ENCODE measurements at places on chromosomes 2 and 18.
A peak's percentile ranks its signal among the peaks of the same experiment; 100 is the strongest.

- DNase-seq: peak; percentile 27
These were observed at the start of gene REL for GRCh38 chr2:60881047-60881932. Gene REL, plus strand, starts transcription at chr2:60881574. Its CDS starts 267 bp downstream, at chr2:60881841.

- no peak for DNase-seq
These were observed 12.6 kb downstream of the NDUFAF7 start for GRCh38 chr2:37244017-37244416.

DNA sequence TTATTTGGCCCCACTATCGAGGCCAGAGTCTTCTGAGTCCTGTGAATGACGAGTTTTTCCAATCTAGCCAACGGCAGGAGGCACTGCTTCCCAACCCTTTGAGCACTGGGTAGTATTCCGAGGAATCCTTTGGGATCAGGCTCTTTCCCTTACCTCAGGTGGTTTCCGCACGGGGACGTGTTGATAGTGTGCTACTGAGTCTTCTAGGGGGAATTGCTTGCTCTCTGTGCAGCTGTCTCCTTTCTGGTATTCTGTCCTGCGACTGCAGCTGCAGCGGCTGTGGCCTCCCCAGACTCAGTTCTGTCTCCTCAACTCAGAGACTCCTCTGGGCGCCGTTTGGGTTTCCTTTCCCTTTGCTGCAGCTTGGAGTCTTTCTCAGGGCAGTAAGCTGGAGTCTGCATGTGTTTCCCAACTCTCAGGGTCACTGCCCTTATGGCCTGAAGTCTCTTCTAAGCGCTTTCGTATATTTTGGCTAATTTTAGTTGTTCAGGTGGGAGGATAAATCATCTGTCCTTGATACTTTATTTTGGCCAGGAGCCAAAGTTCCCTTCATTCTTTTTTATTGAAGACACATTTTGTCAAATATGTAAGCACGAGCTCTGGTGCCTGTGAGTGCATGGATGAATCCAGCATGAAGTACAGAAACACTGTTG lies 118.4 kb downstream of the MAP4K4 start:
- DNase-seq: no peak

DNA sequence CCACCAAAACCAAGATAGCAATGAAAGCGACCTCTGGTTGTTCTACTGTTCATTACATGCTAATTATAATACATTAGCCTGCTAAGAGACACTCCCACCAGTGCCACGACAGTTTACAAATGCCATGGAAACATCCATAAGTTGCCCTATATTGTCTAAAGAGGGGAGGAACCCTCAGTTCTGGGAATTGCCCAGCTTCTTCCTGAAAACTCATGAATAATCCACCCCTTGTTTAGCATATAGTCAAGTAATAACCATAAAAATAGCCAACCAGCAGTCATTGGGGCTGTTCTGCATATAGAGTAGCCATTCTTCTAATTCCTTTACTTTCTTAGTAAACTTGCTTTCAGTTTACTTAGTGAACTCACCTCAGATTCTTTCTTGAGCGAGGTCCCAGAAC lies 189.8 kb upstream of the SOX11 start:
- DNase-seq: no peak

DNA sequence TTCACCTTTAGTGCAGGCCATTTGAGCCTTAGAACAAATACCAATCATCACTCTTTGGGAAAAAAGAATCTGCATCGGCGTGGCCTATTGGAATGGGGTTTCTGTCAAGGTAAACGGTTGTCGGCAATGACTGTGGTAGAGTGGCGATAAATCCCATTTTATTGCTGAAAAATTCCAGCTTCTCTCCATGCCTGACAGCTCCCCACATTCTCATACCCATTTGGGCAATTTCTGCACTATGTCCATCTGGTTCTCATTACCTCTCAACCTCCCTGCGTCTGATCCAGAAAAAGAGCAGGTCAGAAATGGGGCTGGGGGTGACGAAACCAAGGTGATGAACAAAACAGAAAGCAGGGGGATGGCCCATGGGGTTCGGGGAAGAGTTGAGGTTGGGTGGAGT lies 254.0 kb downstream of the MEIS1 start:
- no peak for DNase-seq

DNA sequence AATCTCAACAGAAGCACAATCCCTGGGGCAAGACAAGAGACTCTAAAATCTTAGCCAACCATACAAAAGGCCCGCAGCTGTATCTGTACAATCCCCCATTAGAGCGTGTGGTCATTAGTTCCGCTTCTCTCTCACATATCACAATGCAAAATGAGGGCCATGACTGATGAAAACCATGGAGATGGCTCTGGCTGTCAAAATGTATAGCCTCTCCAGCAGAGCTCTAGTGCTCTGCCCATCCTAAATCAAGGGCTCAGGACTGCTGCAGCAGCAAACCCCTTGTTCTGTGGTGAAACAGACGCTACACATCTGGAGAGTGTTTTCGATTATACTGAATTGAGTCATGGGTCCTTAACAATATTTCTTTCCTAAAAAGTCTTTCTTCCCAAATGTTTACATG lies 221.0 kb downstream of the PID1 start:
- no peak for DNase-seq

- no peak for DNase-seq
These were observed 27.6 kb upstream of the GTF2A1L start for GRCh38 chr2:48590017-48590416.

DNA sequence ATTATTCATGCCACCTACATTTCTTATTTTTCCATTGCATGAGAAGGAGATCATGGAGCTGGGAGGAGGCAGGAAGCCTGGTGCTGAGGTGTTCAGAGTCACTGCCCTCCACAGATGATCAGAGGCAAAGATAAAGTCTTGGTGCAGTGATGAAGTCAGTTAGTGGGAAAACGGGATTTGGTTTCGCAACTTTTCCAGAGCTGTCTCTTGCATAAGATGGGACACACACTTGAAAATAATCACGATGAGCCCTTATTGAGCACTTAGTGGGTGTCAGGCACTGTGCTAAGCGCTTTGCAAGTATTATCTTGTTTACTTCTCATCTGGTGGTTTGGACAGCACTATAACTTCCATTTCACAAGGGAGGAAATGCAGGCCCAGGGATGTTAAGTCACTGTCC lies 222.1 kb upstream of the SMAD2 start:
- no peak for DNase-seq

DNA sequence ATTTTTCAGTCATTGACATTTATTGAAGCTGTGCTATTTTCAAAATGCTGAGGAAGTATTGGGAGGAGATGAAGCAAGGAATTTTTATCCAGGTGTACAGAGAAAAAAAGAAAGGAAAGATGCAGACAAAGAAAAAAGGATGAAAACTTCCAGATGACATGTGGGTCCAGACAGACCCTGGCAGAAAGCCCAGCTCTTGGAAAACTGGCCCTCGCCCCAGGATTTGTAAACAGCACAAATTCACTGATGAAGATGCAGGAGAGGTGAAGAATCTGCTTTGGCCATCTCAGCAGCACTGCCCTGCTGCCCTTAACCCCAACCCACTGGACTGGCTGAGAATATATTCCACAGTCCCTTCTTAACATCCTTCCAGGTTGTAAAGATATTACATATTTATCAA lies 12.5 kb downstream of the TACR1 start:
- no peak for DNase-seq

DNA sequence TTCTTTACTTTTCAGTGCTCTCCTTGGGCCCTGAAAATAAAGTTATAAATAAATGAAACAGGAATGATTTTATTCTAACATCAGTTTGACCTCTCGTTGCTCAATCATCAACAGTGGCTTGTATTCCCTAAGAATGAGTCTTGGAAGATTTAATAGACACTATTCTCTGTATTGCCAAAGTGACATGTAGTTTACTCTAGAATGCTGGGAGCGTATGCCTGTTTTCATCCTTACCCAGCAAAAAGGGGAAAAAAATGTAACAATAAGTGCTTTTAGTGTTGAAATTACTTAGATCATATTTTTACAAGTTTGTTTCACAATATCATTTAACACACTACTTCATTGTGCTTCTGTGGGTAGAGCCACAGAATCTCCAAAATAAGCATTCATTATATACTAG lies 240.6 kb upstream of the CWC22 start:
- no peak for DNase-seq

DNA sequence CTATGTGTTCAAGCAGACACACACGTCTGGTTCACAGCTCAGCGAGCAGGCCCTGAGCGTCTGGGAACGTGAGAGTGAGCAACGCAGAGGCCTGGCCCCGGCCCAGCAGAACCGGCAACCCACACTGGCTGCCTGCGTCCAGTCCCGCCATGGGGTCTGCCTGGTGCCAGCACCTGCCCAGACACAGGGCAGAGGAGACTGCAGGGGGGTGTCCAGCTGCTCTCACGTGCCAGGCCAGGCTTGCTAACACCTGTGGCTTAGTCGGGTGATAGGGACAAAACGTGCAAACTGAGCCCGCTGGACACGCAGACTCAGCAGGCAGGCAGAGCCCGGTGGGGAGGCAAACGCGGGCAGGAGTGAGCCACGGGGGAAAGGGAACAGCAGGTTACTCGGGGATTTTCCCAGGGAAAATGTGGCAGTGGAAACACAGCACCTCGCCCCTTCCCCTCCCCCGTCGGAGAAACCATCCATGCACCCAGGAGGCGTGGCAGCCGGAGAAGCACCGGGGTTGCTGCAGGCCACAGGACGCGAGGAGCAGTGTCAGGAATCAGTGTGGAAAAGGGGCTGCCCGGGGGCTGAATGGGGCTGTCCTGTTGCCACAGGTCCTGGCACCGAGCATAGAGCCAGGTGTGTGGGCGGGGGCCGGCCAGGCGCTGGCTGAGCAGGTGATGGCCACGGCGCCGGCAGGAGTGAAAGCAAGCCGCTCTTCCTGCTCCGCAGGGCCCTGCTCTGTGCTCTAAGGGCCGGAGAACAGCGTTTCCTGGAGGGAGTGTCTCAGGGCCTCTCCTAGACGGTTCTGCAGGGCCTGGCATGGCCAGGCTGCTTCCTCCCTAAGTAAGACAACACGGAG lies 154.7 kb downstream of the HDAC4 start:
- DNase-seq: no peak

- DNase-seq: no peak
These were observed 548.5 kb upstream of the SLC8A1 start for GRCh38 chr2:41000374-41000773.

DNA sequence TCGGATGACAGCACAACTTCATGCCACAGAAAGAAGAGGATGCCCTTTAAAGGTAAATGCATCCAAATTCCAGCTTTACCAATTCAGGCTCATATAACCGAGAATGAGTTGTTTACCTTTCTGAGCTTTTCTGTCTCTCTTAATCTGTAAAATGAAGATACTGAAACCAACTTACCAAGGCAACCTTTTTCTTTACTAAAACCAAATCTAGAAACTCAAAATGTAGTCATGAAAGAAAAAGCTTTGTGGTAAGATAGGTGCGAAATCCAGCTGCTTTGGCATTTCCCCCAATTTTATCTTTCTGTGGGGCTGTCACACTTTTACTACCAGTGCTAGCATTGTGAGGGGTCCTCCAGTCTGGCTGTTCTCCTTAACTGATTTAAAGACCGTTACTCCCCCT lies 240.4 kb downstream of the IKZF2 start:
- no peak for DNase-seq

DNA sequence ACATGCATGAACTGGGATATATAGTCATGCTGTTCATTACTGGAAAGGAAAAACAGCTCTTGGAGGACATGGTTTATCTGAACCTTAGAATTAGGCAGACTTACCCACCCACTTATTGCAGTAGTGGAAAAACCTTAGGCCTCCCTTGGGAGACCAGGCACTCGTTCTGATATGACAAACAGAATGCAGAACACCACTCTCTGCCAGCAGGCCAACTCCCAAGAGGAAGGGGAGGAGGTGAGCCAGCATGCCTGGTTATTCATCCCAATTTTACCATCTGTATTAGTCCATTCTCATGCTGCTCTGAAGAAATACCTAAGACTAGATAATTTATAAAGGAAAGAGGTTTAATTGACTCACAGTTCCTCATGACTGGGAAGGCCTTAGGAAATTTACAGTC lies 17.5 kb downstream of the C18orf63 start:
- no peak for DNase-seq

DNA sequence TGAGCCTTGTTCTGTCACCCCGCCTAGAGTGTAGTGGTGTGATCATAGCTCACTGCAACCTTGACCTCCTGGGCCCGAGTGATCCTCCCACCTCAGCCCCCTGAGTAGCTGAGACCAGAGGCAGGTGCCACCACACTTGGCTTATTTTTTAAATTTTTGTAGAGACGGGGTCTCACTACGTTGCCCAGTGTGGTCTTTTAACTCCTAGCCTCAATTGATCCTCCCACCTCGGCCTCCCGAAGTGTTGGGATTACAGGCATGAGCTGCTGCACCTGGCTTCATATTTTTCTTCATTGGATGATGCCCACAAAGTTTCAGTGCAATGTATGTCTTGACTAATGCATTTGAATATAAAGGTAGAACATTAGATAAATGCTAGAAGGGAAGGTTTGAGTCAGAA lies 120.8 kb downstream of the FMNL2 start:
- DNase-seq: no peak

DNA sequence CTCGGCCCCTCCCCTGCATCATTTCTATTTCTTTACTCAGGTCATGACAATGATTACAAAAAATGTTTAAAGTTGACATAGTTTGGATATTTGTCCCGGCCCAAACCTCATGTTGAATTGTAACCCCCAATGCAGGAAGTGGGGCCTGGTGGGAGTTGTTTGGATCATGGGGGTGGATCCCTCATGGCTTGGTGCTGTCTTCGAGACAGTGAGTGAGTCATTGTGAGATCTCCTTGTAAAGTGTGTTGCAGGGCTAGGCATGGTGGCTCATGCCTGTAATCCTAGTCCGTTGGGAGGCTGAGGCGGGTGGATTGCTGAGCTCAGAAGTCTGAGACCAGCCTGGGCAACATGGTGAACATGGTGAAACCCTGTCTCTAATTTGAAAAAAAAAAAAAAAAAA lies 9.2 kb upstream of the MAP4K4 start:
- no peak for DNase-seq

GRCh38 chr2:223262946-223263345 lies 211.0 kb downstream of the KCNE4 start:
- DNase-seq: no peak

DNA sequence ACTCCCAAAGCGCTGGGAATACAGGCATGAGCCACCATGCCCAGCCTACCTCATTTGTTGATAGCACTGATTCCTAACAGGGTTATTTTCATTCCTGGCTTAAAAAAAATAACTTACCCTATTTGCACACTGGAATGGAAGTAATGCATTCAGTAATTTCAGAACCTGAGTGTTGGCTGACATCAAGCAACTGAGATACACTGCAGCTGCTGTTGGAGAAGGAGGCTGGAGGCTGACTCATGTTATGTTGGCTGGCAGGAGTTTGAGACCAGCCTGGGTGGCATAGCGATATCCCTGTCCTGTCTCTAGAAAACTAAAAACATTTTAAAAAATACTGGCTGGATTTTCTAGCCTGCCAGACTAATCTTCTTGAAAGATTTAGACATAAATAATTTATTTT lies 385.1 kb upstream of the MEX3C start:
- no peak for DNase-seq

DNA sequence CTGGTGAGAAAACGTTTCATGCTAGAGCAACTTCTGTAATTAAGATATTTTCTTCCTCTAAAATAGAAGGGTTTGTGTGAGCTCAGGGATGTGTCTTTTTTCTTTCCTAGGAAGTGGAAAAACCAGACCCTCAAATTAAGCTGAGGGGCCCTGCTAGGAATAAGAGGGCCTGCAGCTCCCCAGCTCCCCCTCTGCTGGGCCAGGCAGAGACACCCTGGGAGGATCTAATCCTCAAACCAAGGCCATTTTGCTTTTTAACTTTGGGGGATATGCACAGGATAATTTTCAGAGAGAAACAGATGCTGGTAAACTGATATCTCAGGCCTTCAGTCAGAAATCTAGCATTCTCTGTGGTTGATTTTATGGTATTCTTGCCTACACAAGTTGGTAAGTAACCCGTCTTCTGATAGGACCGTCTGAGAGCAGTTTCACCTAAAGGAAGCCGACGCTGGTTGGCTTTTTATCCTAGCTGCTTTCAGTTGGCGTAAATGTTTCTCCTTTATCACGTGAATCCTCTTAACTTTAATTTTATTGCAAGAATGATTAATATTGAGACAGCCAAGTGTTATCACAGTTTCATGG lies 34.8 kb downstream of the SNTG2 start:
- no peak for DNase-seq
